ENCODE measurements at places on chromosomes 7 and 10. TPM values are rescaled to one million over a fixed set of nuclear protein-coding genes. Genes with fewer than 3 reads are reported as not detected.

GRCh38 chr7:68224041-68224741, 1227.6 kb downstream of the TYW1 start:
- DNase-seq: no peak

GRCh38 chr7:27763983-27764508, 24.1 kb downstream of the TAX1BP1 start:
- no peak for DNase-seq

DNA sequence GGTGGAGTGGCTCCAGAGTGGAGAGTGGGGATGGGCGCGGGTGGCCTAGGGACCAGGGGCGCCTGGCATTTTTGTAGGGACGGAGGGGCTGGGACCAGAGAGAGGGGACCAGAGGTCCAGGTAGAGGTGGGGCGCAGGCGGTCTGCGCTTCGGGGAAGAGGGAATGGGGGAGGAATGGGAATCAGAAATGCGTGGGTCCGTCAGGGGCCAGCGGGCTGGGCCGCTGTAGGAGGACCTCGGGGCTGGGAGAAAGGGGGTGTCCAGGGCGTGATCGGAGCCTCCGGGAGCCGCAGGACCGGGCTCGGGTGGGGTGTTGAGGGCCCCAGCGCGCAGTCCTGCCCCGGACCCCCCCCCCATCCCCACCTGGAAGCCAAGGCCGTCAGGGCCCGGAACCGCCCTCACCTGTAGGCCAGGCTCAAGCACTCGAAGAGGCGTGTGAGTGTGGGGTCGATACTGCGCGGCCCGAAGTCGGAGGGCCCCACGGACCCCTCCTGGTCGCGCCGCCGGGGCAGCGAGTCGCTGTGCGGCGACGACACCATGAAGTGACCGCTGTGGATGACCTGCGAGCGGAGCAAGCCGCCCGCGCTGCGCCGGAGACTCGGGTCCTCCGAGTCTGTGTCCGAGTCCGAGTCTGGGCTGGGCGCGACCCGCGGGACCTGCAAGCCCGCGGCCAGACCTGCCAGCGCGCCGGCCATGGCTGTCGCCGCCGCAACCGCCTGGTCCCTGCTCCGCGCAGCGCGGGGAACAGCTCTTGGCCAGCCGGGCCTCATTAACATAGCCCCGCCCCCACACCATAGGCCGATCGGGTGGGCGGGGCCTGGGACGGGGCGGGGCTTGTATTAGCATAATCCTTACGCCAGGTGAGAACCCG, at the start of gene MLXIPL:
MLXIPL (minus strand) TSS at position 725 of the 871 bp plus-strand sequence; CDS start at position 695, 30 bp downstream.
- no peak for DNase-seq

DNA sequence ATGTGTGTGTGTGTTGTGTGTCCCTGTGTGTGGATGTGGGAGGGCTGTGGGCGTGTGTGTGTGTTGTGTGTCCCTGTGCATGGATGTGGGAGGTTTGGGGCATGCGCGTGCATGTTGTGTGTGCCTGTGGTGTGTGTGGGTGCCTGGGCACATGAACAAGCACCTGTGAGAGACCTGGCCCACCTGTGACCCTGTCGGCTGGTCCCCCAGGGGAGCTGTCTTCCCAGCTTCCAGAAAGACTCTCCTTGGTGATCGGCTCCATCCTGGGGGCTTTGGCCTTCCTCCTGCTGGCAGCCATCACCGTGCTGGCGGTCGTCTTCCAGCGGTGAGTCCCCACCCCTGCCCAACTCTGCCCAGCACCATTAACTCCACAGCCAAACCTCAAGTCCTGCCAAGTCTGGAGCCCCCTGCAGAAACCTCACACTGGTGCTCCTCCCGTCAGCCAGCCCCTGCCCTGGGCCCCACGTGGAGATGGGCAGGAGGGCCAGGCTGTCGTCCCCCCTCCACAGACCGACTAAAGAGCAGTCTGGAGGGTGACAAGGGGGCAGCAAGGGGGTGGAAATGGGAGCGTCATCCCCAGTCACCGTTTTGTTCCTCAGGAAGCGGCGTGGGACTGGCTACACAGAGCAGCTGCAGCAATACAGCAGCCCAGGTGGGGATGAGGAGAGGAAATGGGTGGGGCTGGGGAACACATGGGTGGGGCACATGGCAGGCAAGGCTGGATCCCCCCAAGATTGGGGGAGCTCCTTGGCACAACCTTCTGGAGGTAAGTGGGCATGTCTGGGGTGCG, 12.7 kb downstream of the EPHB6 start:
- no peak for DNase-seq

The FEZF1 gene
- total RNA-seq: not detected

- DNase-seq: no peak
Measured at GRCh38 chr7:126541406-126541805, 711.3 kb downstream of the GRM8 start.

DNA sequence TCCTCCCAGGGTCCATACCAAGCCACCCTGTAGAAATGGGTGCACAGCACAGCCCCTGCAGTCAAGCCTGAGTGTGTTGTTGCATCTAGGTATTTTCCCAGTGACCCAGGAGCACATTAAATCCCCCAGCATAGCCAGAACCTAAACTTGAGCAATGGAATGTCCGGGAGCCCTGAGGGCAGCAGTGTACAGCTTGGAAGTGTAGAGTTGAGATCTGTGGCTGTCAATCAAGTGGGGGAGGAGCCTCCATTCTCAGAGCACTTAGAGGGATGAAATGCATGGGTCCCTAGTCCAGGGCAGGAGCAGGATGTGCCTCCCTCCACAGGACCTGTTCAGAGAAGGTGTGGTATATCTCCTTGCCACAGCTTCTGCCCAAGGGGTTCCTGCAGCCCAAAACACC, 885.1 kb downstream of the CCSER2 start:
- no peak for DNase-seq

The LIPK gene
- total RNA-seq: not detected

DNA sequence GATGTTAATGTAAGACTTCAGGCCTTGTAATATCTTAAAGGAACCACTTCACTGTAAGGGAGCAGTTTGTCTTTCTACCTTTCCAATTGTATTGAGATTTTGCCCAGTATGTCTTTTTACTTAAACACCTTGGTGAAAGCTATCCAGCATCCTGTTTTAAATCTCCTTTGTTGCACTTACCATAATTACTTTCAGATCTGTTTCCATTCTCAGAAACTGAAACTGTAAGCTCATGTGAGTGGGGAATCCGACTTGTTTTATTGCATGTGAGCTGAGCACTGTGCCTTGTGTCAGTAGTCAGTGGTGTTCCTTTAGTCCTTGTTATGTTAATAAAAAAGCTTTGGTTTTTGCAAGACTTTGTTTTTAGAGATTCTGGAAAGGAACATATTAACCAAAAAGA, 42.2 kb downstream of the BMPR1A start:
- no peak for DNase-seq

Measured in MG63 (cell line).